ENCODE measurements at places on chromosomes 2 and 18. TPM values are rescaled to one million over a fixed set of nuclear protein-coding genes. Genes with fewer than 3 reads are reported as not detected.

Gene C1QL2
- total RNA-seq: not detected

Gene TUBA4A
- 1.3 TPM for total RNA-seq

Gene ZAP70
- total RNA-seq: 0.51 TPM

Gene ARHGAP15
- not detected for total RNA-seq

Gene GRB14
- 3.8 TPM for total RNA-seq

Gene SUMO1
- 173 TPM for total RNA-seq

Gene INHA
- 4.1 TPM for total RNA-seq

Gene PTPN2
- total RNA-seq: 50.4 TPM

GRCh38 chr2:26938399-26939118, 31.9 kb upstream of the MAPRE3 start:
- DNase-seq: no peak
- H3K4me3 ChIP-seq: no peak overlapping the region
- no peak overlapping the region for H3K27ac ChIP-seq

DNA sequence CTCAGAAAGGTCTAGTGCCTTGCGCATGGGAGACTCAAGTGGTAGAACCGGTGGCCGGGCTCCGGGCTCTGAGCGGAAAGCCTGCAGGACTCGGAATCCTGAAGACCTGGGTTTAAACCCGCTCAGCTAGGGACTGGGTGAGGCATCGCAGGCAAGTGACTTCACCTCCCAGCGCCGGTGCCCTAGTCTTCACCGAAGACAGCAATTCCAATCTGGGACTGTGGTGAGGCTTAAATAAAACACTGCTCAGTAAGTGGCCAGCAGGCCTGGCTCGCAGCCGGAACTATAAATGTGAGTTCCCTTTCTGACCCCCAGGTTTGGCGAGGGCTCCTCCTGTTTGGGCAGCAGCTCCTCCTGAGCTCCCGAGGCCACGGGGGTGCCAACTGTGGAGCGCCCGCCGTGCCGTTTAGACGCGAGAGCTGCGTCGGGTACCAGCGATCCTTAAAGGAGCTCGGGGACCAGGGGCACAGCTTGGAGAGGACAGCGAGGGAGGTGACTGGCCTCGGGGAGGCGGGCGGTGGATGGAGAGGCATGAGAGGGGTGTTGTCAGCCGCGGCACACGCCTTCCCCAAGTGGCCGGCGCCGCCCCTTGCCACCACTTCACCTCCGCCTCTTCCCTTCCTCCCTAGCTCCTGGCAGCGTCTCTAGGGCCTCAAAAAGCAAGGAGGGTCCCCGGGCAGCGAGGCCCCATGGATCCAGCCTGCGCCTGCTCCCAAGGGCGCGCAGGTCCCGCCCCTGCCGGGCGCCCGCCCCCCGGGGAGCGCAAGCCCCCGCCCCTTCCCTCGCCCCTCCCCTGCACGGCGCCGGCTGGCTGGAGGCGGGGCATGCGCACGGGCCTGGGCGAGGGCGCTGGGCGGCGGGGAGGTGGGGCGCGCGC, 757 bp upstream of the MTCL1 start:
- peaks cover 38% of the 10 kb centered on the region for H3K27me3 ChIP-seq
- H3K36me3 ChIP-seq: no peaks in the 10 kb centered on the region
- no peak overlapping the region for H3K27ac ChIP-seq
- H3K4me1 ChIP-seq: peaks cover 54% of the 10 kb centered on the region
- peak overlapping the region; percentile 77 for H3K4me3 ChIP-seq

GRCh38 chr18:3540805-3541548, 91.0 kb downstream of the TGIF1 start:
- no peaks in the 10 kb centered on the region for H3K27me3 ChIP-seq
- H3K4me3 ChIP-seq: no peak overlapping the region
- no peaks in the 10 kb centered on the region for H3K36me3 ChIP-seq
- H3K4me1 ChIP-seq: no peaks in the 10 kb centered on the region
- no peak overlapping the region for H3K27ac ChIP-seq

- no peaks in the 10 kb centered on the region for H3K36me3 ChIP-seq
- no peak overlapping the region for H3K27ac ChIP-seq
- DNase-seq: no peak
- no peak overlapping the region for H3K4me3 ChIP-seq
- H3K4me1 ChIP-seq: no peaks in the 10 kb centered on the region
Measured at GRCh38 chr18:57062844-57063243, 84.0 kb upstream of the BOD1L2 start.

DNA sequence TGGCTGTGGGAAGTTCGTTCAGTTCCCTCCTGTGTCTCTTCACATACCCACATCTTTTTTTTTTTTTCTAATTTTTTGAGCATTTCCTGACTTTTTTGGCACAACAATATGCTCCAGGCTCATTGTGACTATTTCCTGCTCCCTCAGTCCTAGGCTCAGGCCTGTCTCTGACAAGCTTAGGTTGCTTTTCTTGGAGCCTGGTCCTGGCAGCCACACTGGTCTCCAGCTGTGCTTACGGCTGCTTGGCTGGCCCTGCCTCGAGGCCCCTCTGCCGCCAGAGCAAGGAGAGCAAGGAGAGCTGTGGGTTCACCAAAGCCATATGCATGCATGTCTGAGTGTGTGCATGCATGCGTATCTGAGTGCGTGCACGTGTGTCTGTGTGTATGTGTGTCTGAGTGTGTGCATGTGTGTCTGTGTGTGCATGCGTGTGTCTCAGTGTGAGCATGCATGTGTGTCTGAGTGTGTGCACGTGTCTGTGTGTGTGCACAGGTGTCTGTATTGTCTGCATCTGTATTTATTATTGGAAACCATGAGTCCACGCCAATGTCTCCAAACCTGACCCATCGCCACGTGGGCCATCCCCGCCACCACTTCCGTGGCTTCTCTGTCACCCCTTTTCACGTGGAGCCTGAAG, 766.1 kb upstream of the SALL3 start:
- DNase-seq: no peak
- H3K4me3 ChIP-seq: no peak overlapping the region

GRCh38 chr2:207133820-207134519, 31.8 kb downstream of the KLF7 start:
- no peaks in the 10 kb centered on the region for H3K27me3 ChIP-seq
- H3K27ac ChIP-seq: no peak overlapping the region
- DNase-seq: no peak
- H3K4me1 ChIP-seq: peaks cover 21% of the 10 kb centered on the region

DNA sequence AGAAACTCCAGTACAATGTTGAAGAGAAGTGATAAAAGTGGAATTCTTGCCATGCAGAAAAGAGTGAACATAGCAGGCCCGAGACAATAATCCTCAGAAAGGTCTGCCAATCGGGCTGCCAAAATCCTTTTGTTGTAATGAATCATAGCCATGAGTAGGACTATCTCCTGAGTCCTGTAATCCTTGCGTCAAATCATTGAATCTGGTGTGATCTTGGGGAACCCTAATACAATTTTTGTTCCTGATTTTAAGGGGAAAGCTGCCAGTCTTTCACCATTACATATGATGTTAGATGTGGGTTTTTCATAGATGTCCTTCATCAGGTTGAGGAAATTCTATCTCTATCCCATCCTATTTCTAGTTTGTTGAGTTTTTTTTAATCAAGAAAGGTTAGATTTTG, 2.2 kb downstream of the TPGS2 start:
- no peak for DNase-seq
- H3K4me1 ChIP-seq: peaks cover 28% of the 10 kb centered on the region
- no peaks in the 10 kb centered on the region for H3K27me3 ChIP-seq
- no peak overlapping the region for H3K4me3 ChIP-seq

DNA sequence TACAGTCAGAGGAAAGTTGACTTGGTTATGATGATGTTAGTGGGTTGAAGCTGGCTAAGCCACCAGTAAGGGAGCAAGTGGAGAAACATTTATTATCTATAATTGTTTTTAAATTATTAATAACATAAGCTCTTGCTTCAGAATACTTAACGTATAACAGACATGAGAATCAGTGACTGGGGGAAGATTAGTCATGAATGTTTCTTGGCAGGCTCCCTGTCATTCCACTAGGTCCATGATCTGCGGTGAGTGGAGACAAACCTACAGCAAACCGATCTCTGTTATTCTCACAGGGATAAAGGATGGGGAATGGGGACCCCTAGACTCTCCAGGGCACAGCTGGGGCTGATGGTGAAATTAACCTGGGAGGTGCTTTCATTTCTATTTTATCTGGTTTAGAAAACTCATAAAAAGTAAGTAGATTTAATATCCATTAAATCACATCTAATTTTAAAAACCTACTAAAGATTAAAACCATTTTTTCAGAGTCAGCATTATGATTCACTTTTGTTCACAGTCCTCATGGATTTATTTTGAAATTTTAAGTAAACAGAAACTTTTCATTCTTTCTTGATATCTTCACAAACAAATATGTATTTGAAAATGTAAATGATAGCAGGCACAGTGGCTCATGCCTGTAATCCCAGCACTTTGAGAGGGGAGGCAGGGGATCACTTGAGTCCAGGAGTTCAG, 420.3 kb downstream of the PTPRM start:
- H3K4me1 ChIP-seq: peaks cover 10% of the 10 kb centered on the region
- DNase-seq: no peak
- H3K27ac ChIP-seq: no peak overlapping the region

DNA sequence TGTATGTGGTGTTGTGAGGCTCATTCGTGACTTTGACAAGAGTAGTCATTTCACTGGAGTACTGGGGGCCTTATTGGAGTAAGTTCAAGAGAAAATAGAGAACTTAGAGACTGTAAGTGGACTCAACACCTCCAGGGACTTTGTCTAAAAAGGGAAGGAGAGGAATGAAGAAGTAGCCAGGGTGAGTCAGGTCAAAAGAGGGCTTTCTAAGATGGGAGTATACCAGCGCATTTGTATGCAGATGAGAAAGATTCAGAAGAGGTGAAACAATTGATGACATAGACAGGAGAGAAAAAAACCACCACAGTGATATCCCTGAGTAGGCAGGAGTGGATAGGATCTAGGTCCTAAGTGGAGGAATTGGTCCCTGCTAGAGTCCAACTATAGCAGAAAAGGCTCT, 246.8 kb downstream of the IKZF2 start:
- no peak overlapping the region for H3K27ac ChIP-seq
- H3K36me3 ChIP-seq: no peaks in the 10 kb centered on the region
- no peaks in the 10 kb centered on the region for H3K4me1 ChIP-seq

DNA sequence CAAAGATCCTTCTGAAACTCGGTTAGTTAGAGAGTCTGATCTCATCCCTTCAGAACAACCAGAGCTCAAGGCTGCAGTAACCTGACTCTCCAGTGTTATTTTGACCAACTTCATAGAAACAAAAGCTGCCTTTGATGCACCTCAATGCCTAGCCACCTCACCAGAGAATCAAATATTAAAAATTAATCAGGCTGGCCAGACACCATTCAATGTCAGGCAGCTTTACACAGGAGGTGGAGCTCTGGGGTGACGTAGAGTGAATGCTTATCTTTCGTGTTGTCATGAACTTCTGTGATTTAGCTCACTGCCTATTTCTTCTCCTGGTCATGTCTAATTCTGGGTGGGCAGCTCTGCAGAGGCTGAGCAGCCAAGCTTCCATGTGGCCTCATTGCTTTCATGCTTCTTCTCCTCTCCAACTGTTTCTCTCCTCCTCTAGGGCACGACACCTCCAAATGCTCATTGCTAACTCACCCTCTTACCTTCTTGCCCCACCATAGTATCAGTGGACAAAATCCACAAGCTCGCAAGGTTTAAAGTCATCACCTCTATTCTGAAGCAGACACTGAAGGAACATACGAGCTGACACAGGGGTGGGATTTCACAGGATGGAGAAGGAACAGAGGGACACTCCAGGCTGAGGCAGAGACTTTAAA, 39.4 kb downstream of the AAK1 start:
- H3K27ac ChIP-seq: no peak overlapping the region
- H3K4me1 ChIP-seq: peaks cover 14% of the 10 kb centered on the region
- no peaks in the 10 kb centered on the region for H3K27me3 ChIP-seq

DNA sequence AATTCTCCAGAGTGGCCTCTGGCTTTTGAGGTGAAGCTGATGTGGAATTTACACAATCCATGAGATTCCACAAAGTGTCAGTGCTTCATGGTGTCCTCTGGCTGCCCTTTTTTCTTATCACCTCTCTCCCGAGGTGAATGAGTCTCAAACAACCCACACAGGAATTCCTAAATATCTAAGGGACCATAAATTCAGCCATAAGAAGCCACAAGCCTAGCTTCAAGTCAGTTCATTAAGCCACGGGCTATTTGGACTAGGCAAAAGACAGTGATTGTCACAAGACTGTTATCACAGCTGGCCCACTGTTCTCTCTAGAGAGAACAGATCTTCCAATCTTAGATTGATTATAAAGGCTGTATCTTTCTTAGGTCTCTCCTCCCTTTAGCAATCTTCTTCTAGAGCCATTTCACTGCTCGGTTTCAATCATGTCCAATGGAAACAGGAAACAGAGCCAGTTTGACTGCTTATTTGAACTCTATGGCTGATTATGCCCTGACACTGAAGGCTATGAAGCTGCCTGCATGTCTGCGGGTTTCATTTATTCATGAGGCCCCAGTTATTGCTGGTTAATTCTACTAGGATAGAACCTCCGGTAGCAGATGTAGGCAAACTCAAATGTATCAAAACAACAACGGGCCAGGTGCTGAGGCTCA, 4.1 kb downstream of the NEMP2 start:
- H3K27ac ChIP-seq: no peak overlapping the region
- no peaks in the 10 kb centered on the region for H3K36me3 ChIP-seq
- peak; percentile 46 for DNase-seq
- peaks cover 59% of the 10 kb centered on the region for H3K4me1 ChIP-seq
- no peak overlapping the region for H3K4me3 ChIP-seq

DNA sequence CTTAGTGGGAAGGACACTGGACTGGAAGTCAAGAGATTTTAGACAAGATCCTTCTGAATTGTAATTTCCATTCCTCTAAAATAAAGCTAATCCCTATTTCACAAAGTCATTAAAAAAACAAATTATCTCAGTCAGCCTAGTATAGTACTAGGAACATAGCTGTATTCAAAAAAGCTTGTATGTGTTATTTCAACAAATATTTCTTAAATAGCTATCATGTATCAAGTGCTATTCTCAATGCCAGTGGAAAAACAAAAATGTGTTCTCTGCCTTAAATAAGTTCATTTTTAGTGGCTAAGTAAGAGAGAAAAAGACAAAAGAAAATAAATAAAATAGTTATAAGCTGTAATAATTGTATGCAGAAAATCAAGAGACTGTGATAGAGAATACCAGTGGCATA, 541.8 kb upstream of the CDH2 start:
- H3K27ac ChIP-seq: no peak overlapping the region
- H3K36me3 ChIP-seq: no peaks in the 10 kb centered on the region
- no peak overlapping the region for H3K4me3 ChIP-seq

- no peaks in the 10 kb centered on the region for H3K36me3 ChIP-seq
- no peak overlapping the region for H3K27ac ChIP-seq
- no peak overlapping the region for H3K4me3 ChIP-seq
Measured at GRCh38 chr18:6564950-6565814, 150.5 kb upstream of the L3MBTL4 start.

DNA sequence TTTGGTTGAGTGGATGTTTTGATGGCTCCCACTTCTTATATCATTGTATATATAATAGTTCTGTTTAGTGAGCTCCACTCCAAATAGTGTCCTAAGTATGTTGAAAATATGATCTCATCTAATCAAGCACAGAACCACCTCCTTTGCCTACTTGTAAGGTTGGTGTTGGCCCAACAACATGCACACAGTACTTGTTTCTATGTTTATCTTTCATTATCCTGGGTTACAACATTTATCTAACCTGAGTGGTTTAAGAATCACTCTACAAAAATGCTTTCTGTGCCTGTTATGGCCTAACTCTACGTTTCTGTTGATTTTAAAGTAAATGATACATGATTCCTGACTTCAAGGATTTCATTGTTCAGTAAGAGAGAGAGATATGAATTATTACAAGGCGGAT, 281.9 kb downstream of the FIGN start:
- H3K27ac ChIP-seq: no peak overlapping the region
- no peak overlapping the region for H3K4me3 ChIP-seq
- H3K4me1 ChIP-seq: no peaks in the 10 kb centered on the region
- no peaks in the 10 kb centered on the region for H3K27me3 ChIP-seq
- DNase-seq: no peak
- no peaks in the 10 kb centered on the region for H3K36me3 ChIP-seq

GRCh38 chr2:79000008-79000576, 25.4 kb upstream of the REG3G start:
- no peaks in the 10 kb centered on the region for H3K4me1 ChIP-seq
- no peak for DNase-seq
- H3K4me3 ChIP-seq: no peak overlapping the region

Measured in HepG2 (cell line).